ENCODE measurements at places on chromosomes 7 and 10.

DNA sequence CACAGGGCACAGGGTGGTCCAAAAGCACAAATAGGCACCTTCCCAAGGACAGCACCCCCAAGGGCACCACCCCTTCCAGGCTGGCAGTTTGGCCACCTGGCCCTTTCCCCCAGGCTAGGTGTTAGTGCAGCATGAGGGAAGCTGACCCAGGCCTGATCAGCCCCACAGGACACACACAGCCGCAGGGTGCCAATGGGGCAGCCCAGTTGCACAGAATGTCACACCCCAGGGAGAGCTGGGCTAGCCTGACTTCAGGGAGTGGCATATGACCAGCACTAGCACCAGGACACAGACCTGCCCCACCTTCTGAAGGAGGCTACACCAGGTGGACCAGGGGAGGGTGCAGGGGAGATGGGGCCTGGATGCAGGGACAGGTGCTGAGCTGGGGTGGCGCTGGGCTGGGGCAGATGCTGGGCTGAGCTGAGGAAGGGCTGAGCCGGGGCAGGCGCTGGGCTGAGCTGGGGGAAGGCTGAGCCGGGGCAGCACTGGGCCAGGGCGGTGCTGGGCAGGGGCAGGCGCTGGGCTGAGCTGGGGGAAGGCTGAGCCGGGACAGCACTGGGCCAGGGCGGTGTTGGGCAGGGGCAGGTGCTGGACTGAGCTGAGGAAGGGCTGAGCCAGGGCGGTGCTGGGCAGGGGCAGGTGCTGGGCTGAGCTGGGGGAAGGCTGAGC, 3.9 kb upstream of the ADAM8 start:
- DNase-seq = no peak

GRCh38 chr10:12337453-12338372, 11.6 kb upstream of the CAMK1D start:
- peak; percentile 78 for DNase-seq

GRCh38 chr7:134945691-134946090, 40.6 kb upstream of the AGBL3 start:
- no peak for DNase-seq

DNA sequence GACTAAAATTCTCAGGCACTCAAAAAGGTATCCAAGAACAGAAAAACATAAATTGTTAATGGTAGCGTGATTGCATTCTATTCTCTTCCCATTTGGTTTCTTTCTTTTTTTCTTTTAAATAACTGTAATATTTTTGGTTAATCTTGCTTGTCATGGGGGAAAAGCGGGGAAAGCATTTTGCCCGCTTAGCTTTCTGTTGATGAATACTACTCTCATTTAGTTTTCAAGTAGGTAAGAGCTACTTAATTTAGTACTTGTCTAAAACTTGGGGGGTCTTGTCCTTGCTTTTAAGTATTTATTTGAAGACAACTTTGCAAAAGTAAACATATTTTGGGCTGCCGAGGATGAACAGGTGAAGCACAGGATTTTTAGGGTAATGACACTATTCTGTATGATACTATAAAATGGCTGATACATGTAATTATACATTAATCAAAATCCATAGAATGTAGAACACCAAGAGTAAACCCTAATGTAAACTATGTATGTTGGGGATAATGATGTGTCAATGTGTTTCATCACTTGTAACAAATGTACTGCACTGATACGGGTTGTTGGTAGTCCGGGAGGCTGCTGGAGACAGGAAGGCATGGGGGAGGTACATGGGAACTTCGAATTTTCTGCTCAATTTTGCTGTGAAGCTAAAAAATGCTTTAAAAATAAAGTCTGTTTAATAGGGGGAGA, 1.7 kb downstream of the TES start:
- no peak for DNase-seq

DNA sequence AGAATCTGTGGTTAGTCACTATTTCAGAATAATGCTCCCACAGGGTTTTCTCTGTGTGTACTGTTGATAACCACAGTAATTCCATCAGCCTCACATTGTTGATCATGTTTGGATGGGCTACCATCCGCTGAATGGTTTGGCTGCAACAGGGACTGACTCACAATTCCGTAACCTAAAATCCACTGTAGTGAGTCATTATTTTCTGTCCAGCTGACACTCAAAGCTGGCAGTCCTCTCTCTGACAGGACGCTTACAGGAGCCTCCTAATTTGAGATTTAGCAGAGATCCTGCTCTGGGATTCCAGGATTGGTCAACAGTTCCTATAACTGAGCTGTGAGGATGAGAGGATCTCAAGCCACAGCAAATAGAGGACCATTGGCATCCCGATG, 32.7 kb downstream of the VWA2 start:
- peak; percentile 59 for DNase-seq

DNA sequence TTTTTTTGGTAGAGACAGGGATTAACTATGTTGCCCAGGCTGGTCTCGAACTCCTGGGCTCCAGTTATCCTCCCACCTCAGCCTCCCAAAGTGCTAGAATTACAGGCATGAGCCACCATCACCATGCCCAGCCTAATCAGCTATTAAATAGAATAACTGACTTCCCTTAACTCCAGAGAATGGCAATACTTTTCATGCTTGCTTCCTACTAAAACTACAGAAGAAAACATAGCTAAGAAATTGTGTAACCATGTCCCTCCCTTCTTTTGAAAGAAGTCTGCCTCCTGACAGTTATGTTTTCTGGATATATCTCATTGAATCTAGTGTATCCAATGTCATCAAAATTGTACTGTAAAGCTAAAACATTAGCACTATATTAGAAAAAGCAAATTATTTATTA, 95.6 kb downstream of the KMT2C start:
- no peak for DNase-seq

- DNase-seq = no peak
These were observed 54.1 kb downstream of the MTERF1 start for GRCh38 chr7:91826377-91826776.

- DNase-seq = no peak
These were observed 122.3 kb downstream of the SH3PXD2A start for GRCh38 chr10:103733045-103733419.

All from T1000 (cell line).